GM13977 (cell line): ENCODE measurements at places on chromosomes 12 and 14.

GRCh38 chr12:128753438-128753837 is 70.3 kb downstream of the SLC15A4 start:
- DNase-seq: no peak

DNA sequence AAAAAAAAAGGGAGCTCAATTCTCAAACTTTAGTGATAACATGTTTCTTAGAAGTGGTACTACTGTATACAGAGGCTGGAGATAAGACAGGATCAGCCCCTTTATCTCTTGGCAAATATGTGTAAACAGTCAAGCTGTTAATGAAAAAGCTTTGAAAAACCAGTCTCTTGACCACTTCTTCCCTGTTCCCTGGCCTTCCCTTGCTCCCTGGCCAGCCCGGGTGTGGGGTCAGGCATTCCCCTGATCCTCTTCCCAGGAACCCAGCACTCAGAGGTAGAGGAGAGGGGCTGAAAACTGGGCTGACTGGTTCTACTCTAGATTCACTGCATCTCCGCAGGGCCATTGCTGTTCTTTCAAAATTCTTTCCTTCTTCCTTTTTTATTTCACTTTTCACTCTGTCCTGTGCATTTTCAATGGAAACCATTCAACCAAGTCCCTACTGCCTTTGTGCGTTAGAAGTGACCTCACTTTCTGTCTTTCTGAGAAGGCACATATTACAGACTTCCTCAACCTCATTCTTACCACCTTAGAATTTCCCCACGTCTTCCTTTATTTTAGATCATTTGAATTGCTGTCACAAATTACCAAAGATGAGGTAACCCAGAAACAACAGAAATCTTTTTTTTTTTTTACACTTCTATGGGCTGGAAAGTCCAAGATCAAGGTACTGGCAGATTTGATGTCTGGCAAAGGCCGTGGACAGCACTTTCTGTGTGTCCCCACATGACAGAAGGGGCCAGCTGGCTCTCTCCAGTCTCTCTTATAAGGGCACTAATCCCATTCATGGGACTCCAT is 5.7 kb downstream of the GNG2 start:
- DNase-seq: peak; percentile 19

DNA sequence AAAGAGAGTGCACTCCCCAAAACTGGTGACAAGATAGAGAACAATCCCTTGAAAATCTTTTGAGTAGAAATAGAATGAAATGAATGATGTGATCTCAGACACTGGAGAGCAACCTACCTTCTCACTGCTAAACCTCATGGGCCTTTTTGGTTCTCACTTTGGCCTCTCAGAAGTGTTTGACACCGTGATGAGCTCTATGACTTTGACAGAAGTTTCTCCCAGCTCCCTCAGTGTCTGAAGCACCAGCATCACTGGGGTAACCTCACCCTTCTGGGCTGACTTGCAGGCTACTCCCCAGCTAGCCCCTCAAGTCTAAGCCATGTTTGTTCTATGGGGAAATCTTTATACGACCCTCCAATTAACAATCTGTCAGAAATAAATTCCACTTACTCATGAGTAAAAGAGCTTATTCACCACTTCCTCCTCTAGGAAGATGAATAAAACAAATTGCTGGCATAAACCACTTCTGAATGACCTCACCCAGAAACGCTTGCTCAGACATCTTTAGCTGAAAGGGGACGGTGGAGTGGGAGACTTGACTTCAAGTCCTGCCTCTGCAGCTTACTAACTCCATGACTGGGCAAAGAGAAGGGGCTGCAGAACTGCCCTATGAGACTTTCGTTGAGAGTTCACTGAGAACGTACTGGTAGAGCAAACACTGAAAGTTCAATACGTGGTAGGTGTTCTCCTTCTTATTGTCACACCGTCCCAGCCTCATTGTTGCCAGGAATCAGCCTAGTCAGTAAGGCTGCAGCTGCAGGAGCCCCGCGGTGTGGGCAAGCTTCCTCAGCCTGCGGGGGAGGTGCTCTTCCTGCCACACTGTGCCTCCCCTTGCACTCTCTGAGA is 46.5 kb downstream of the ST8SIA1 start:
- no peak for DNase-seq

DNA sequence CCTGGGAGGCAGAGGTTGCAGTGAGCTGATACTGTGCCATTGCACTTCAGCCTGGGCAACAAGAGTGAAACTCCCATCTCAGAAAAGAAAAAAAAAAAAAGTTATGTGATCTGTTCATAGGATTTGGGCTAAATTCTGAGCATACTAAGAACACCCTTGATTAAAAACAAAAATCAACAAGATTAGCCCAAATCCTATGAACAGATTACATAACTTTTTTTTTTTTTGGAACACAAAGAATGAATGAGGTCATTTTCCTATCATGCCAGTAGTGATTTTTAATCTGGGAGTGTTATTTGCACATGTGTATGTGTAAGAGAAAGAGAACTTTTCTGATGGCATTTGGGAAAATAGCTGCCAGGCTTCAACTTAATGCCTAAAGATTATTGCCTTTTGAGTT is 208.7 kb downstream of the ERC1 start:
- no peak for DNase-seq

GRCh38 chr12:52390739-52391617 is 5.5 kb upstream of the KRT84 start:
- DNase-seq: no peak

GRCh38 chr14:103366741-103367140 is 18.5 kb upstream of the MARK3 start:
- DNase-seq: no peak

DNA sequence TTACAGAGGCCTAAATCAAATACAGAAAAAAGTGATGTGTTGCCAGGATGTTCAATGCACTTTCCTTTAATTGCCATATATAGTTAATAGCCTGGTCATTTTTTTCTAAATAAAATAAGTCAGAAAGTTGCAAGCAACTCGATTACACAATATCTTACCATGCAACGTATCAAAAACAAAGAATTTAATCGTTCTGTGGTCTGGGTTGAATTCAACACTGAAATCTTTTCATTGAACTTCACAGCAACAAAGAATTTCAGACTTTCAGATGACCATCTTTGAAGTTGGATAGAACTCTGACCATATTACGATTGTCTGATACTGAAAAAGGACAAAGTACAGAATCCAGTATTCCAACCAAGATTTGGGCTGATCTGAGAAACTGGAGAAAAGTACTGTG is 231.9 kb downstream of the SLC25A21 start:
- no peak for DNase-seq

GRCh38 chr12:43835656-43836474 is at the start of gene TMEM117:
TMEM117 (plus strand) TSS chr12:43836081.
- DNase-seq: peak; percentile 82

DNA sequence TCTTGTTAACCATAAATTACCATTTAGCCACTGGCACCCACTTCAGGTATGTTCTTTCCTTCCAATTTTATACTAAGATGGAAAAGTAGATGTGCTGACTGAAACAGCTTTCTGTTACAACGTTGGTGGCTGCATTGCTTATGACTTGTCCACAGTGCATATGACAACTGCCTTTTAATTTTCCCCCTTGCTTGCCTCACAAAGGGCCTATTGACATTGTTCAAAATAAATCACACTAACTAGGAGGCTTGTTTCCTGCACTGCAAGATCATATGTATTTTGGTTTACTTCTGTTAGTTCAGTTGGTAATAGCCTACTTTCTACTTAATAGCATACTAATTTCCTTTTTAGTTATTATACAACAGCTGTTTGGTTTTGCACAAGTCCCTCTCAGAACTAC is 55.4 kb downstream of the SCAF11 start:
- no peak for DNase-seq

DNA sequence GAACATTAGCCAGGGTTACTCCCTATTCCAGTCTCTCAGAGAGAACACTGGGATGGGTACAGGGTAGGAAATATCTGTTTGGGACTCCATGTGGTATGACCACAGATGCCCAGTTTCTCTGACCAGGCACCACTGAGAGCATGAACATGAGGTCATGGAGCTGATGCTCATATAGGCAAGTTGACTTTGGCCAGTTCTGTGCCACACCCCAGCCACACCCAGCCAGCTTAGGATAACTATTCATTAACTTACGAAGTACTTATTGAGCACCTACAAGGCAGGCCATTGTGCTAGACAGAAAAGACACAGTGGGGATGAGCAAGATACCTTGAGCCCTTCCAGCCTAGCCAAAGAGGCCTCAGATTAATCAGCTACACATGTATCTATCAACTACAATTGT is 262.5 kb downstream of the DPF3 start:
- DNase-seq: no peak

DNA sequence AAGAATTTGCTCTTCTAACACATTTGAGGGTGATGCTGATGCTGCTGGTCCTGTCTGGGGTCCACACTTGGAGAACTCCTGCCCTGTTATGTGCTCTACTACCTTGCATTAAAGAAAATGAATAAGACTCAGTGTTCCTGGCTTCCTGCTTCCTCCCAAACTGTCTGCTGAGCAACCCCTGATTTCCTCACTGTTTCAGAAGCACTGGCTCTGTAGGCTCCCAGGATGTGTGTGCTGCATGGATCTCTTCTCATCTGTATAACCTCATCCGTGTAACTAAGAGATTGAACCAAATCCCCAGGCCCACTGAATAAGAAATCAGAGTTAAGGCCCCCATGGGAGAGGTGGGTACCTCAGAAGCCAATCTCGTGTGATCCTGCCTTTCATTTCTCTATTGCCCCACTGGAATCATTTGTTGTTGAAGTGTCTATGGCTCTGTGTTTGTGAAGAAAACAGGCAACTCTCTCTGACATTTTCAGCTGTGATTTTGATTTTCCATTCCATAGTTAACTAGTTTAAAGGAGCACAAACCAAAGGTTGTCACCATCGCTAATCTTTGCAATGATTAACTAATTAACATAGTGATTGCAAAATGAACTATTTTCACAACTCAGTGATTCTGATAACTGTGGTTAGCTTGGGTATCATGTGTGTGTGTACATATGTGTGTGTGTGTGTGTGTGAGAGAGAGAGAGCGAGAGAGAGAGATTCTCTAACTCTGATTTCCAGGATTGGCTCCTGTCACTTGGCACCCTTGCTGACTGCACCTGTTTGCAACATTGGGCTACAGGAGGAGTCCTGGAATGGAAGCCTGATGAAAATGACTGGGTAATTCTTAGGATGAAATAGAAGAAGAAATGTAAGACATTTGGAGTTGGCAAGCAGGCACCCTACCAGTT is 196.2 kb downstream of the SLC38A4 start:
- no peak for DNase-seq

DNA sequence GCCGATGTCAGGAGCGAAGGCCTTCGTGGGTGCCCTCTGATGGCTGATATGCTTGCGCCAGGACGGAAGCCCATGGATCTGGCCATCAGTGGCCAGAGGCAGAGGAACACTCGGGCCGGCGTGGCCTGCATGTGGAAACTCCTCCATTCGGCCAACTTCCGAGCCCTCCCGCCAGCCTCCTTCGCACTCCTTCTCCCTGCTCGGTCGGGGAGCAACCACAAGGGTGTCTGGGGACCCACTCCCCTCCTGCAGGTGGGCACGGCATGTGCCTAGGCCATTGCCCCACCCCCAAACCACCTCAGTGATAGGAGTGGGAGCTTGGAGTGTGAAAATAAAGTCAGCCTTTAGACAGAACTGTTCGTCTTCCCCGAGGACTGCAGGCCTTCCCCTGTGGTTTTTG is 231.3 kb downstream of the BCL11B start:
- DNase-seq: no peak

- DNase-seq: no peak
These were observed 131.8 kb upstream of the MAP1LC3B2 start for GRCh38 chr12:116427200-116427930.

GRCh38 chr14:55180434-55180833 is 11.0 kb downstream of the DLGAP5 start:
- DNase-seq: peak; percentile 57
